A549 (cell line): ENCODE measurements at places on chromosomes 12 and 14. TPM values are rescaled to one million over a fixed set of nuclear protein-coding genes. Genes with fewer than 3 reads are reported as not detected.

Gene STXBP6
- 1.6 to 2.1 TPM (median 1.7 TPM) in 3 replicates for polyA plus RNA-seq

Gene THAP2
- polyA plus RNA-seq = 2.8 to 3.6 TPM (median 3.4 TPM) in 3 replicates

Gene ENDOU
- polyA plus RNA-seq = not detected in 3 replicates

Gene AQP2
- not detected in 3 replicates for polyA plus RNA-seq

Gene MFAP5
- 0.15 to 0.41 TPM (median 0.40 TPM) in 3 replicates for polyA plus RNA-seq

Gene HCAR1
- 0.01 to 0.07 TPM (median 0.03 TPM) in 3 replicates for polyA plus RNA-seq

Gene CLECL1
- not detected in 3 replicates for polyA plus RNA-seq

Gene GALNT16
- polyA plus RNA-seq = 2.6 to 3.9 TPM (median 3.4 TPM) in 3 replicates

Gene SLC39A2
- polyA plus RNA-seq = 0.07 to 0.17 TPM in 2 of 3 replicates, not detected in the other

Gene CPSF6
- polyA plus RNA-seq = 80.8 to 89.3 TPM (median 84.3 TPM) in 3 replicates

Gene CLEC6A
- not detected in 3 replicates for polyA plus RNA-seq

Gene CD163L1
- 0.22 to 0.34 TPM (median 0.22 TPM) in 3 replicates for polyA plus RNA-seq

Gene BEGAIN
- 1.9 to 3.7 TPM (median 2.3 TPM) in 3 replicates for polyA plus RNA-seq

Gene TIMELESS
- 51.4 to 60.1 TPM (median 57.4 TPM) in 3 replicates for polyA plus RNA-seq

Gene RPGRIP1
- polyA plus RNA-seq = 0.26 to 0.37 TPM (median 0.26 TPM) in 3 replicates

Gene FIGNL2
- 0.36 to 0.46 TPM (median 0.38 TPM) in 3 replicates for polyA plus RNA-seq

Gene SLC17A8
- polyA plus RNA-seq = 0.03 TPM in 2 of 3 replicates, not detected in the other

Gene TEX22
- polyA plus RNA-seq = 0.23 to 0.51 TPM (median 0.26 TPM) in 3 replicates

Gene CAPZA3
- polyA plus RNA-seq = not detected in 3 replicates

Gene OTX2
- not detected in 3 replicates for polyA plus RNA-seq

Gene HDAC7
- polyA plus RNA-seq = 34.1 to 38.9 TPM (median 36.0 TPM) in 3 replicates

Gene KRT5
- polyA plus RNA-seq = 0.08 to 0.25 TPM in 2 of 3 replicates, not detected in the other

Gene SLC6A12
- polyA plus RNA-seq = 0.88 to 4.4 TPM (median 3.9 TPM) in 3 replicates

Gene TAS2R43
- not detected in 3 replicates for polyA plus RNA-seq

Gene PUS7L
- 5.8 to 6.5 TPM (median 6.4 TPM) in 3 replicates for polyA plus RNA-seq

Gene CACNA2D4
- polyA plus RNA-seq = not detected in 3 replicates

Gene CD69
- polyA plus RNA-seq = not detected in 3 replicates

Gene RPL10L
- polyA plus RNA-seq = not detected in 3 replicates

Gene UBR7
- 33.7 to 37.0 TPM (median 34.3 TPM) in 3 replicates for polyA plus RNA-seq

Gene SYCP3
- polyA plus RNA-seq = 0.12 to 0.27 TPM (median 0.22 TPM) in 3 replicates

Gene RNF212B
- not detected in 3 replicates for polyA plus RNA-seq

Gene C12orf60
- 2.0 to 2.4 TPM (median 2.2 TPM) in 3 replicates for polyA plus RNA-seq

Gene EML1
- 29.2 to 30.6 TPM (median 29.7 TPM) in 3 replicates for polyA plus RNA-seq

Gene PZP
- not detected in 3 replicates for polyA plus RNA-seq

Gene GPR137C
- 0.14 to 0.27 TPM (median 0.22 TPM) in 3 replicates for polyA plus RNA-seq

Gene SLC10A1
- not detected in 3 replicates for polyA plus RNA-seq

Gene NKX2-1
- not detected in 3 replicates for polyA plus RNA-seq

Gene MAP1LC3B2
- 1.4 to 2.9 TPM (median 2.1 TPM) in 3 replicates for polyA plus RNA-seq

Gene SCNN1A
- 4.3 to 6.0 TPM (median 5.7 TPM) in 3 replicates for polyA plus RNA-seq

Gene HOXC9
- 5.7 to 6.6 TPM (median 6.2 TPM) in 3 replicates for polyA plus RNA-seq

Gene KRT3
- 0.06 to 0.07 TPM in 2 of 3 replicates, not detected in the other for polyA plus RNA-seq

Gene ATG101
- 81.3 to 87.9 TPM (median 82.6 TPM) in 3 replicates for polyA plus RNA-seq

Gene PAPLN
- 4.5 to 6.6 TPM (median 5.0 TPM) in 3 replicates for polyA plus RNA-seq

Gene MAX
- 37.3 to 44.0 TPM (median 37.5 TPM) in 3 replicates for polyA plus RNA-seq

Gene TSPAN11
- polyA plus RNA-seq = 0.04 to 0.10 TPM (median 0.06 TPM) in 3 replicates

Gene MIA2
- 22.9 to 25.6 TPM (median 25.4 TPM) in 3 replicates for polyA plus RNA-seq

Gene IGFBP6
- 128 to 155 TPM (median 128 TPM) in 3 replicates for polyA plus RNA-seq

Gene PPP4R4
- 0.08 to 0.21 TPM (median 0.12 TPM) in 3 replicates for polyA plus RNA-seq

Gene PTPN6
- 14.2 to 17.1 TPM (median 15.1 TPM) in 3 replicates for polyA plus RNA-seq

Gene HOTAIR
- polyA plus RNA-seq = 0.35 to 0.71 TPM (median 0.71 TPM) in 3 replicates

Gene RECQL
- 76.5 to 79.5 TPM (median 77.0 TPM) in 3 replicates for polyA plus RNA-seq

Gene TMEM132C
- not detected in 3 replicates for polyA plus RNA-seq

Gene TOMM20L
- polyA plus RNA-seq = not detected in 3 replicates

Gene OR6C1
- not detected in 3 replicates for polyA plus RNA-seq

Gene RNASE4
- polyA plus RNA-seq = 5.8 to 10.6 TPM (median 8.6 TPM) in 3 replicates

Gene PPP1R36
- polyA plus RNA-seq = 0.08 to 0.48 TPM (median 0.21 TPM) in 3 replicates
